ENCODE measurements at places on chromosomes 7 and 10.

- DNase-seq: no peak
These were observed 734.9 kb downstream of the NRG3 start for GRCh38 chr10:82609845-82610244.

- no peak for DNase-seq
These were observed 42.8 kb upstream of the NPY start for GRCh38 chr7:24241206-24241605.

DNA sequence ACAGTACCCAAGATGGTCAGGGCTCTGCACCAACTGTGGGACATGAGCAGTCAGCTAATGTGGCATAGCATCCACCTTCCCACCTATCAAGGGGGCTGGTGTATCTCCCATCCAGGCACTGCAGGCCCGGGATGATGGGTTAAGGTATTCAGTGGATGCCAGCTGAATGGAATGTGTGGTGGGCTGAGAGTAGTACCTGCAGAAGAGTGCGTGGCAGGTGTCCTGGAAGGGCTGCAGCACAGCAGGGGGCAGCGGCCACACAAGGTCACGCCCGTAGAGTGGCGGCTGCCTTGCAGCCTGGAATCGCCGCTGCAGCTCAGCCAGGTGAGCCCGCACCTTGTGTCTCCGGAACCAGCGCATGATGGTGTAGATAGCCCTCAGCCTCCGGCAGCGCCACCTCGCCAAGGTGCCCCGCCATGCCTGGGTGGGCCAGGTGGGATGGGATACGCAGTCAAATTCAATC is 13.3 kb downstream of the MYO1G start:
- DNase-seq: no peak

GRCh38 chr10:102669206-102670064 is 25.2 kb downstream of the TRIM8 start:
- no peak for DNase-seq

DNA sequence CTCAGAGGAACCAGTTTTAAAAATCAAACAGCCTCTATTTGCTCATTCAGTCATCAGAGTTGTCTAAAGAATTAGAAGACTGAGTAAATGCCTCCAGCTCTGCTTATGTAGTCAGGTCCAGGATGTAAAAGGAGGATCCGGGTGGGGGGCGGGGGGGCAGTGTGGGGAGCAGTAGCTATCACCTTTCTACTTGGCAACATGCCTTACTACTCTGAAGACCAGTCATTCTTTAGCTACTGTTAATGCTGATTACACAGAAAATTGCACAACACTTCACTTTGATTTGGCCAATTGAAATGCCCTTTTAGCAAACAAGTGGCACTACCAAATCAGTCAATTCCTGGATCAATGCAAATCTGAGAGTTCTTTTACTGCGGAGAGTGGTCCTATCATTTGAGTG is 164.2 kb downstream of the NXPH1 start:
- DNase-seq: no peak

DNA sequence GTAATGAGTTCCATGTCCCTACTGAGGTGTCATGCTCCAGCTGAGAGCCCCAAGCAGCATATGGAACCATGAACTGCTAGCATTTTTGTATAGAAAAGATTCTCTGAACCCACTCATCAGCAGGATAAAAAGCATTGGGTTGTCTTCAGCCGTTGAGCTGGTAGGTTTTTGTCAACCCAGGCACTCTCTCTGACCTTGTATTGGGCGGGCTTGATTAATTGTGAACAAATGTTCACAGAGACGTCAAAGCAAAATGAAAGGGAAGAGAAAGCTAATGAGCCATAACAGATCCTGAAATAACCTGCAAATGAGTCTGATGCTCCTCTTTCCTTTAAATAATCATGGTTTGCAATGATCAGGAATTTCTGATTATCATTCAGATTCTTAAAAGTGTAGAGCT is 924.7 kb upstream of the CELF2 start:
- no peak for DNase-seq

GRCh38 chr10:71435571-71436267 is 39.0 kb downstream of the CDH23 start:
- DNase-seq: no peak

- no peak for DNase-seq
These were observed 24.1 kb upstream of the CDCA7L start for GRCh38 chr7:21969822-21970221.

DNA sequence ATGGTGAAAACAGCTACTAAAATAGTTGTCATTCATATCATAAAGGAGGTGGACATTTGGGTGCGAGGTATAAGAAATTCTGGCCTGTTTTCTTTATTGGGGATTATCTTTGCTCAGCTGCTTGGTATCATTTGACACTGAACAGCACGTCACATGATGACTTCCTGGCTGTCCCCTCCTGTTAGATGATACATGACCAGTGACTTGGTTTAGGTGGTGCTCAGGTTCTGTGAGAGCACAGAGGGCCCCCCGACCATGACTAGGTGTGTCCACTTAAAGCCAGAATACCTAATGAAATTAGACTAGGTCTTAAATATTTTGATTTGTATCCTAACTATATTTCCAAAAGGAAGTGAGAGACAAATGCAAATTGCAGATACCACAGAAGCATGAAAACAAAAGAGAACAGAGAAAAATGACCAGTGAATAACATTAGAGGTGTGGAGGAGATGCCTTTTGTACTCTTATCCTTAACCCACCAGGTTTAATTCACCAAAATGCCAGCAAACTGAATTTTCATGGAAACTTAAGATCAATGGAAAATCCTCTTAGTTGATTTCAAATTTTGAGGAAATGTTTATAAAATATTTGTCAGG is 50.6 kb upstream of the GJD4 start:
- no peak for DNase-seq

- DNase-seq: no peak
These were observed 112.2 kb upstream of the TARP start for GRCh38 chr7:38385682-38386081.

DNA sequence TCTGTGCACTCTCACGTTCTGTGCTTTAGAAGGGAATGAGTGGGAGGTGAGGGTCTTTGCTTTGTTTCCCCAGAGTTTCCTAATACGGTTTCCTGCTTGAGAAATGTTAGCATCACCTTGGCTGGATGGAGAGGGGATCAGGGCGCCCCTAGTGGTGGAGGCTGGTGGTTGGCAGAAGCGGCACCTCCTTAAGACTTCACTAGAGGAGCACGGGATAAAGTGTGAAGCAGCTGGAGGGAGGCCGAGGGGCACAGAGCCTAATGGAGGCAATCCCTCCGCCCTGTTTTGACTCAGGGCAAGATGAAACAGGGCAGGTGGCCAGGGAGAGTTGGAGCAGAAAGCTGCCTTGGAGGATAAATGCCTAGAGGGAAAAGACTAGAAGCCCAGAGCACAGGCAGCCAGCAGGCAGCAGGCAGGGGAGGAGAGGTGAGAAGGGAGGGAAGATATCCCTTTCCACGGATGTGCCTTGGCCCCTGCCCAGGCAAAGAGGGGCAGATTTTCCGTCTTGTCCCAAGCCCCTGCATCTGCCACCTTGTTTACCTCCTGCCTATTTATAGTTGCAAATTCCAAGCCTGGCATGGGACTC is 56.0 kb upstream of the BTRC start:
- DNase-seq: peak; percentile 64

GRCh38 chr7:120873401-120873800 is 15.5 kb upstream of the TSPAN12 start:
- DNase-seq: no peak

- no peak for DNase-seq
These were observed 4.9 kb upstream of the FOXP2 start for GRCh38 chr7:114409750-114410149.

DNA sequence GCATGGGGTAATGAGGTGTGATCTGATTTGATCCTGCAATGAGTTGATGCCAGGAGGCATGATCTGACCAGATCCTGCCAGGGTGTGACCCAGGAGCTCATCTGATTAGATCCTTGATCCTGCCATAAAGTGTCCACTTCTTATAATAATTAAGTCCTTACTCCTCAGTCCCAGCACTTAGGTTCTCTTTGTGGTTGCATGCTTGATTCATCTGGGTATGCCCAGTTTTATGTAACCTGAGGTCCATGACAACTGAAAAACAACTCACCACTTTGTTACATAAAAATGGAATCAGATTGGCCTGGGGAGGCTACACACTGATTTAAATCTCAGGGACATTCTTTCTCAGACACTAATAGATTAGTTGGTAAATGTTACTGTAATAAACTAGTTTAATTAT is 19.1 kb downstream of the ACADSB start:
- no peak for DNase-seq

DNA sequence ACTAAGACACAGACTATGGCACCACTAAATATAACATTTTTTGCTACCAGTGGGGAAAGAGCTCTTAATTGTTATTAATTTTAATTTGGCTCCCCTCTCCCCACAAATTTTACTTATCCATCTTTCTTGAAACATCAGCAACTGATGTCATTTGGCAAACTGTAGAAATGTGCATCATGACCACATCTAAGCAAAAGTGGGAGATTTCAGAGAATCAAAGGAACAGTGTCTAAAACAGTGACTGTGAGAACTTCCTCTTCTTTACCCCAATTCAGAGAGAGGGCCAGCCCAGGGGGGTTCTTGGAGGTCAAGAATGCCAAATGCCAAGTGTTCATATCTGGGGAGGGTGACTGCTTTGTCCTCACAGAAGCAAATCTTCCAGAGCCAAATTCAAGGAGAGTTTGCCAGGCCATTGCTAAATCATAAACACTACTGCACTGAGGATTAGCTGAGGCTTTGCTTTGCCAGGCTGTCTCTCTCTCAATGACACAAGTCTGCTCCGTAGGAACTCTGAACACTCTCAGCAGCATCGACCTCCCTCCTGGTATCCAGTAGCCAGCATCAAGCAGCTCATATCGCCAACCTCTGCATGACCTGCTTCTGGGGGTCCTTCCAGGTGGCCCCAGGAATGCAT is 65.6 kb downstream of the ITIH5 start:
- no peak for DNase-seq

- no peak for DNase-seq
These were observed 112.2 kb downstream of the CLEC2L start for GRCh38 chr7:139635526-139636302.

- DNase-seq: no peak
These were observed 118.8 kb downstream of the CUX1 start for GRCh38 chr7:101936223-101936610.

- no peak for DNase-seq
These were observed 4.5 kb downstream of the DMTF1 start for GRCh38 chr7:87156709-87157108.

DNA sequence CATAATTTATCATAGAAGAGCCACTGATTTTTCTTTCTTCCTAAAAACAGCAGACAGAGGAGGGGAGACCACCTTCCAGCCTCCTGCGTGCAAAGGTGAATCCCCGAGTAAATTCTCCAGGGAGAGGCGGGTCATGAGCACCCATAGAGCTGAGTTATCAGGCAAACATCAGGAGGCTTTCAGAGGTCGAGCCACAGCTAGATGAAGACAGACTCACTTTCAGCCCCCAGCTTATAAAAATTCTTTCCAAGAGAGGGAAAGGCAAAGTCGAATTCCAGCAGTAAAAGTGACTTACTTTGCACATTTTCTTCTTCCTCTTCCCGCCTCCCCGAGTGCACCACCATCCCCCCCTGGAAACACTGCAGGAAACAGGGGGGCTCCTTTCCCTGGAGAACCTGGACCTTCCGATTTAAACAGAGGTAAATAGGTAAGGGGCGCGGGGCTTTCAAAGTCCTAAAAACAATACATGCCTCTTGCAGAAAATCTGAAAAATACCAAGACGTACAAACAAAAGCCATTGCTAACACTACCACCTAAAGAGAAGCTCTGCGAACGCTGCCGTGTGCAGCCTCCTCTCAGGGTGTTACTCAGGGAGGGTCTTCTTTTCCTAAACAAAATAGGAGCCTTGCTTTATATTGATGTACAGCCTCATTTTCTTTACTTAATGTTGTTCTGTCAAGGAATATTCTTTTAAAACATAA is 163.8 kb downstream of the SVIL start:
- DNase-seq: no peak

DNA sequence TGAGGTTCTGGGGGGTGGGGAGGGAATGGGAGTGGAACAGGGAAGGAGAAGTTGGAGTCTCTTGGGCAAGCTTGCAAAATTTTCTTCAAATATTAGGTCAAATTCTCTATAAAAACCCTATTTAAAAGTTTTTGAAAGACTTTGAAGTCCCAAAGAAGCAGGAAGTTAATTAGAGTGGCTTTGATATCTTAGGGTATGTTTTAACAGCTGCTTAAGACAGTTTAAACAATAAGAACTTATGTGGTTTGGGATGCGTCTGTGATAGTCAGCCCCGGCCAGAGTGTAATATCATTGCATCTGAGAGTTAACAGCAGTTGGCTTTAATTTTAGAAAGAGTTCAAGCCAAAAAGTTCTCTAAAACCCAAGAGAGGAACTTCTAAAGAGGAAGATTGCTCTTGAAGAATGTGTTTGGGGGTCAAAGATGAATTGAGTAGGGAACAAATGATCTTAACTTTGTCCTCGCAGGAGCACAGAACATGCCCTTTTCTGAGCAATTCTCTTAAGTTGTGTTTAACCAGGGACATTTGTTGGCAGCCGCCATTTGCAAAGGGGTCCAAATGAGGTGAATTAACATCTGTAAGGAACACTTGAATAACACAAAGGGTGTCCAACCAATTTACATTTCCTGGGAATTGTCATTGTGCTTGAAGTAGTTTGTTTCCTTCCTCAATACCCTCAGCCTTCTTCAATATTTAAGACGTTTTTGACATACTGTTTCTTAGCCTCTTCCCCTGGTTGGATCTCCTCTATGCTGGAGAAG is 182.4 kb downstream of the PTEN start:
- no peak for DNase-seq

GRCh38 chr10:26219676-26220075 is 3.1 kb downstream of the GAD2 start:
- DNase-seq: no peak

GRCh38 chr7:134788191-134788590 is 8.8 kb downstream of the CALD1 start:
- no peak for DNase-seq

DNA sequence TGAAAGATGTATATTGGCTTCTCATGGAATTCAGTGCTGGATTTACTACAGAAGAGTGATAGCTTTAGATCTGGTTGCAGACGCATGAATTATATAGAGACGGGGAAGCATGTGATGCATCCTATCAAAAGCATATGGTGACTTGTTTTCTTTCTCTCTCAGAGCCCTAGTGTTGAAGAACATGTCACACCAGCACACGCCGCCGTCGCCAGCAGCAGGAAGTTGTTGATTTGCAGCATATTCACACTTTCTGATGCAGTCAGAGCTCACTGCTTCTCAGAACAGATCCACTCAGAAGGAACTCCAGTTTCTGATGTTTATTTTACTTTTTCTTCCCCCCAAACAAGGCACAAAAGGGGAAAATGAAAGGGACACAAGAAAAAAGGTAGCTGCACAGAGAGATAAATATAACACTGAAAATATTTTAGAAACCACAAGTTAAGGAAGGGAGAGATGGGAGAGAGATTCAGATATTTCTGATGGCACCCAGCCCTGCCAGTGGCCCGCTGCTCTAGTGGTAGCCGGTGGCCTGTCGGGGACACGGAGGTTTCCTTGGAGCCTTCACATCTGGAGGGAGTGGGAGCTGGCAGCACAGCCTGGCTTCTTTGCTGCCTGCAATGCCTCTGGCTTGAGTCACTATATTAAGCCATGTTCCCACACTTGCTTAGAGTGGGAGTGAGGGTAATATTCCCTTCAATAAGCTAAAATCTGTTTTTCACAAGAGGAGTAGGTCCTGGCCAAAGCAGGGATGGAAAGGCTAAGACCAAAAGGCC is 123.2 kb downstream of the NRP1 start:
- peak; percentile 10 for DNase-seq

GRCh38 chr10:124740369-124741280 is 3.6 kb downstream of the FAM53B start:
- DNase-seq: no peak

- DNase-seq: no peak
These were observed 41.9 kb upstream of the MBL2 start for GRCh38 chr10:52814506-52814905.

GRCh38 chr10:36345175-36345533 is 703.1 kb upstream of the FZD8 start:
- DNase-seq: no peak

Data from anterior cingulate cortex (tissue), 58 donors.